ENCODE measurements at places on chromosomes 13 and 19.

- no peak for DNase-seq
Observed at GRCh38 chr13:46195016-46195415, 13.0 kb upstream of the LCP1 start.

- DNase-seq = no peak
Observed at GRCh38 chr13:58964048-58964447, 1199.7 kb downstream of the DIAPH3 start.

GRCh38 chr13:86174622-86175021, 375.4 kb upstream of the SLITRK6 start:
- DNase-seq = no peak

DNA sequence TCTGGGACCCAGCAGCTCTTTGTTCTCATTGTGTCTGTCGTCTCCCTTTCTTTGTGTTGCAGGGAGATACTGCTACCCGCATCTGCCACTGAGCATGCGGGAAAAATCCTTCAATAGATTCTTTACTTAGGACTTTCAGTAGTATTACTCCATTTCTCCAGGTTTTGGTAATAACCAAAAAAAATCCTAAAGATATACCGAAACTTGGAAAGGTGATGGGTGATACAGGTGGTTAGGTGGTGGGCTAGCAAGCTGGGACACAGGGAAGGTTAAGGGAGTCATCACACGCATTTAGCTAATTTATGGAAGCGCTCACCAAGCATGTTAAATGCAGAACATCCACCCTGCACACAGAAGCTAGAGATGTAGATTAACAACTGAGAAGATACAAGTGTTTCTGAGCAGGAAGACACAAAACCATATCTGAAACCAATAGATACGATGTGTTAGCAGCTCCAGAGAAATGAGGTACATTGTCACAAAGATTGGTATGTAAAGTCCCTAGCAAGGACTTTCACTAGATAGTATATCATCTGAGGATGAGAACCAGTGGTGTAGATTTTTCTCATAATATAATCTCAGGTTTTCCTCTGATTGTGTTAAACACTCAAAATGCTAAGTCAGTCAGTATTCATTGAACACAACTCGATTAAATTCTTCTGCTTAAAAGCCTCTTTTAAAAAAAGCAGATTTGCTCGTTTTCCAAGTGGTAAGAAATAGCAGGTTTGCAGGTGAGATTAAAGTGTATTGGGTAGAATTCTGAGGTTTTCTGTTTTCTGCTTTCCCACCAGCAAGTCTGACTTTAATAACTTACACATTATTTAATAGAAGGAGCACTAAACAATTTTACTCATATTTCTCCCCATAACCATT, 1.2 kb upstream of the SLAIN1 start:
- DNase-seq = no peak

- no peak for DNase-seq
Observed at GRCh38 chr13:43544631-43545030, 242.1 kb downstream of the ENOX1 start.

GRCh38 chr19:45413497-45413896, 7.1 kb downstream of the POLR1G start:
- no peak for DNase-seq

DNA sequence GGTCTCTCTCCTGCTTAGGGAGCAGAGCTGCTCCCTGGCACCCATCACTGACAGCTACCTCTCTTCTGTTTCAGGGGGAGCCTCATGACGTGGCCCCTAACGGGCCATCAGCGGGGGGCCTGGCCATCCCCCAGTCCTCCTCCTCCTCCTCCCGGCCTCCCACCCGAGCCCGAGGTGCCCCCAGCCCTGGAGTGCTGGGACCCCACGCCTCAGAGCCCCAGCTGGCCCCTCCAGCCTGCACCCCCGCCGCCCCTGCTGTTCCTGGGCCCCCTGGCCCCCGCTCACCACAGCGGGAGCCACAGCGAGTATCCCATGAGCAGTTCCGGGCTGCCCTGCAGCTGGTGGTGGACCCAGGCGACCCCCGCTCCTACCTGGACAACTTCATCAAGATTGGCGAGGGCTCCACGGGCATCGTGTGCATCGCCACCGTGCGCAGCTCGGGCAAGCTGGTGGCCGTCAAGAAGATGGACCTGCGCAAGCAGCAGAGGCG, 23.2 kb upstream of the NCCRP1 start:
- peak; percentile 78 for DNase-seq

GRCh38 chr13:65943024-65943423, 1287.1 kb downstream of the PCDH9 start:
- no peak for DNase-seq

- no peak for DNase-seq
Observed at GRCh38 chr13:96381681-96382080, 291.8 kb downstream of the HS6ST3 start.

GRCh38 chr19:54502518-54503048, at the start of gene LAIR2:
LAIR2 (plus strand) TSS chr19:54502831; CDS start chr19:54502919, 88 bp downstream.
- no peak for DNase-seq

DNA sequence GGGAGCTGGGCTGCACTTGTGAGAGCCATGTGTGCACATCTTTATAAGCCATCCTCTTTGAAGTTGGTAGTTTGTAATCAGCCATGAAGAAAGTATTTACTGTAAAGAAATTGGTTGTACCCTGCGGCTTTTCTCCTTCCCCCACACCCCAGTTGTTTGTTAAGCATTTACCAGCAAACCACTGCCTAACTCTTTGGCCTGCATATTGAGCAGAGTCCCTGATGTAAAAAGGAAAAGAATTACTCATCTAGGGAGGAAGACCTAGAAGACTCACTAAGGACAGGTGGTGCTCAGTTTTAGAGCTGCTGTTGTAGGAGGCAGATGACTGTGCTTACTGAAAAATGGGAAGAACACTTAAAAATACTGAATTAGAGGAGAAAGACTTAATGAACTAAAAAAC, 245.3 kb downstream of the PCCA start:
- no peak for DNase-seq

DNA sequence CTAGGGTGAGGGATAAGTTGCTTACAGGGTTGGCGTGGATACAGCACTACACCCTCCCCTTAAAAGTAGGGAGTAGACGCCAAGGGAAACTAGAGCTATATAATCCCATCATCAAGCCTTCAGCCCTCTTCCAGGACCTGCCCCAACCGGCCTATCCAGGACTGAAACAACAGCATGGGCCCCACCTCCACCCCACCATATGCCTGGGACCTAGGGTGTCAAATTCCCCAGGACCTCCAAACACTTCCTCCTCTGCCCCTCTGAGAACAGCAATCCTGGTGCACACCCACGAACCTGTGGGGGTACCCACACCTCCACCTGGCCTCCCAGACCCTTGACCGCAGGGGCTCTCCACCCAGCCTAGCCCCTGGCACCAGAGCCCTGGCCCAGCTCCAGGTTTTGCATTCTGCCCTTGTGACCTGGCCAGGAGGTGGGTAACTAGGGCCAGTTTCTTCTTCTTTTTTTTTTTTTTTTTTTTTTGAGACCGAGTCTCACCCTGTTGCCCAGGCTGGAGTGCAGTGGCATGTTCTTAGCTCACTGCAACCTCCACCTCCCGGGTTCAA, 1.4 kb upstream of the CYP2F1 start:
- no peak for DNase-seq

GRCh38 chr13:71619096-71619495, 247.9 kb downstream of the DACH1 start:
- no peak for DNase-seq

DNA sequence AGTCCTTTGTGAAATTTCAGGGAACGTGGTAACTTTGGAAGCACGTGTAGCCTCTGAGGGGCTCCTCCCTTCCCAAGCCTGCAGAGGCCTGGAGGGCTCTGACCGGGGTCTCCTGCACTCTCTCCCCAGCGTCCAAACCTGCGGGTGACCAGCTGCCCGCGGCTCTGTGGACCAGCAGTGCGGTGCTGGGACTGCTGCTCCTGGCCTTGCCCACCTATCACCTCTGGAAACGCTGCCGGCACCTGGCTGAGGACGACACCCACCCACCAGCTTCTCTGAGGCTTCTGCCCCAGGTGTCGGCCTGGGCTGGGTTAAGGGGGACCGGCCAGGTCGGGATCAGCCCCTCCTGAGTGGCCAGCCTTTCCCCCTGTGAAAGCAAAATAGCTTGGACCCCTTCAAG, 2.7 kb upstream of the TPGS1 start:
- DNase-seq = no peak

DNA sequence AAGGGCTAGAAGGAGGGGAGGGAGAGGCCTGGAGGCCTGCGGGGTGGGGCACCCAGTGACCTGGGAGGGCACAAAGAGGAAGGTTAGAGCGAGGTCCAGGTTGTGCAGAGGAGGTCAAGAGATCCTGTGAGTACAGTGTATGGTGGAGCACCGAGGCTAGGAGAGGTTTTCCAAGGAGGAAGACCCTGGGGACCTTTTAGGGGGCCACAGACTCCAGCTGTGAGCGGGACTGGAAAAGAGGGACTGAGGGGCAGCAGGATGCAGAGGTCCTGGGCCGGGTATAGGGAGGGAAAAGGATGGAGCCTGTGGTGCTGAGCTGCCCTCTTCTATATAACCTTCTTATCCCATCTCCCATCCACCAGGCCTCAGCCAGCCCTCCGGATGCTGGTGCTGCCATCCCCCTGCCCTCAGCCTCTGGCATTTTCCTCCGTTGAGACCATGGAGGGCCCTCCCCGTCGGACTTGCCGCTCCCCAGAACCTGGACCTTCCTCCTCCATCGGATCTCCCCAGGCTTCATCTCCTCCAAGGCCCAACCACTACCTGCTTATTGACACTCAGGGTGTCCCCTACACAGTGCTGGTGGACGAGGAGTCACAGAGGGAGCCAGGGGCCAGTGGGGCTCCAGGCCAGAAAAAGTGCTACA, 863 bp downstream of the ZNF581 start:
- no peak for DNase-seq

- no peak for DNase-seq
Observed at GRCh38 chr13:93411186-93411680, 184.6 kb downstream of the GPC6 start.

- no peak for DNase-seq
Observed at GRCh38 chr13:28333204-28333881, 161.6 kb downstream of the FLT1 start.
